Mesenteric fat pad (tissue), 1 donor: ENCODE measurements at places on chromosomes 7 and 10. TPM values are rescaled to one million over a fixed set of nuclear protein-coding genes. Genes with fewer than 3 reads are reported as not detected.

DNA sequence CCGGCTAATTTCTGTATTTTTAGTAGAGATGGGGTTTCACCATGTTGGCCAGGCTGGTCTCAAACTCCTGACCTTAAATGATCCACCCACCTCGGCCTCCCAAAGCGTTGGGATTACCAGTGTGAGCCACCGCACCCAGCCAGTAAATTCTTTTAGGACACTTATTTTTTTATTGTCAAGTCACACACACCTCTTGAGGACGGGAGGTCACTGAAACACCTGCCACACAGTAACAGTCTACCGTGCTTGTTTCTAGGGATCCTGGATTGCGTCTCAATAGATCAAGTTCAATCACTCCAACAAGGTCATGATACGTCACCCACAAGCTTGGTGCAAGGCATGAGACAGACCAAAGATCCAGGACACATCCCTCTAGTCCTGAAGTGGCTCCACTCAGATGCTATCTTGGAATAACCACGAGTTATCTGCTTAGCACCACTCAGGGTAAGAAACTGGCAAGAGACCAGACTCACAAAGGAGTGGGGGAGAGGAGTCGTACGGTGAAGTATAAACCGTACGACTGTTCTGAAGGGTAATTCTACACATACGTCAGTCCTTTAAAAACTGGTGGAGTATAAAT, 58.9 kb upstream of the NCAPG2 start:
- DNase-seq, result no peak

DNA sequence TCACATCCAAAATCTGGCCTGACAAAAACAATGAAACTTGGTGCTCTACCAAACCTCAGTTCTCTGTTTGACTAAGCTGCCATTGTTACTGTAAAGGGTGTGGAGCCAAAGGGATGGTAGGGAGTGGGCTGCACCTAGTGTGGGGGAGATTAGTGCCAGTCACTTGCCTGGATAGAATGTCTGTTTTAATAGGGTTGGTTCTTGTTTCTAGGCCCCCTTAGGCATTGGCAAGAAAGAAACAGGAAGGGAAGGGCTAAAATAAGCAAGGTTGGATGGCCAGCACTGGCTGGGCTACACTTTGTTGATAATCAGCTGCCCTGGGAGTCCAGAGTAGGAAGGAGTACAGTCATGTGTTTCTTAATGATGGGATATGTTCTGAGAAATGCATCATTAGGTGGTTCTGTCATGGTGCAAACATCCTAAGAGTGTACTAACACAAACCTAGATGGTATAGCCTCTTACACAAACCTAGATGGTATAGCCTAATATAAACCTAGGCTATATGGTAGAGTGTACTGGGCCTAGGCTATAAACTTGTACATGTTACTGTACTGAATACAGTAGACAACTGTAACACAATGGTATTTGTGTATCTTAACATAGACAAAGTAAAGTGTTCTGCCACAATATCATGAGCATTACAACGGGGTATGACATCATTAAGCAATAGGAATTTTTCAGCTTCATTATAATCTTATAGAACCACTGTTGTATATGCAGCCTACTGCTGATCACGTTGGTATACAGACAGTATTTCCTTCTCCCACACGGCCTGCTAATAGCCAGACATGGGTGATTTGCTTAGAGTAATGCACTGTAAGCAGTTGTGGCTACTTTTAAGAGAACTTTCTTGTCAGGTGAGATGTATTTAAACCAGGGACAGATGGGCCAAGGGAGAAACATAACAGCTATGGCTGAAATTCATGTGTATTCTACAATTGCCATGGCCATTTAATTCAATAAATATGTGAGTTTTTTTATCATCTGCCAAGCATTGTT, 15.4 kb downstream of the BBIP1 start:
- no peak for DNase-seq

- DNase-seq, result no peak
Measured at GRCh38 chr10:16950656-16951601, 133.7 kb upstream of the RSU1 start.

GRCh38 chr10:60747817-60748469, 30.3 kb upstream of the CDK1 start:
- no peak for DNase-seq

DNA sequence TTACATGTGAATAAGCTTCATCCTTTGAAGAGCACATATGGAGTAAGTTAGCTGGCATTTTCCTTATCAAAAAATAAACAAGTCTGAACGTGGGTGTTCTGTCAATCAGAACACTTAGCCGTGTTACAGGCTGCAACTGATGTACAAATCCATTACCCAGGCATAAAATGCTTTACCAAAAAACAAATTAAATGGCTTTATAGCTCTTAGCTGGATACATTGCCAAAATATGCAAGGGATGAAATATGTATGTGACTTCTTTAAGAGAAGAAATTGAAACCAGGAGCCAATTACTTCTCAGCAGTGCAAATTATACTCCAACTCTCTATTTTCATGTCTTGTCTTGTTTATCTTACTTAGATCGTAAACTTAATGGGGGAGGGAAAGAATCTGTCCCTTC, 214.8 kb downstream of the DGKB start:
- no peak for DNase-seq

GRCh38 chr7:150781103-150781502, 19.1 kb downstream of the TMEM176B start:
- DNase-seq, result no peak

- no peak for DNase-seq
Measured at GRCh38 chr7:136290351-136290750, 313.2 kb upstream of the MTPN start.

CYP2C9 gene
- total RNA-seq, result 0.51 TPM

ZNF853 gene
- total RNA-seq, result 4.1 TPM

CTTNBP2 gene
- 6.1 TPM for total RNA-seq
